Hematopoietic multipotent progenitor cell treated with erythropoietin and hydrocortisone succinate and interleukin-3 and kit ligand, for 17 days (in vitro differentiated cells): ENCODE measurements at places on chromosomes 7 and 10.
A peak's percentile ranks its signal among the peaks of the same experiment; 100 is the strongest.

DNA sequence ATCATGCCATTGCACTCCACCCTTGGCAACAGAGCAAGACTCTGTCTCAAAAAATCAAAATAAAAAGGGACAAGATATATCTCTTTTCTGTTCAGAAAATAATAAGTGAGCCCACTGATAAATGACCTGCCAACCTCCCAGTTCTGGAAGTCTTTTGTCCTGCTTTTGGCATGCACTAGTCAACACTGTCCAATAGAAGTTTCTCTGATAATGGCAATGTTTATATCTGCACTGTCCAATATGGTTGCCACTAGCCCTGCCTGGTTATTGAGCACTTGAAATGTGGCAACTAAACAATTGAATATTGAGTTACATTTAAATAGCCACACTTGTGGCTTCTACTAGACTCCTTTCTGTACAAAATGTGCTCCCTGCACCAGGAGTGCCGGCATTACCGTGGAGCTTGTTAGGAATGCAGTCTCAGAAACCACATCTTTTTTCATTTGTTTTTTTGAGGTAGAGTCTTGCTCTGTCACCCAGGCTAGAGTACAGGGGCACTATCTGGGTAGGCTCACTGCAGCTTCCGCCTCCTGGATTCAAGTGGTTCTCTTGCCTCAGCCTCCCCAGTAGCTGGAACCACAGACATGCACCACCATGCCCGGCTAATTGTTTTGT is 229.7 kb downstream of the CACNB2 start:
- no peak for DNase-seq

DNA sequence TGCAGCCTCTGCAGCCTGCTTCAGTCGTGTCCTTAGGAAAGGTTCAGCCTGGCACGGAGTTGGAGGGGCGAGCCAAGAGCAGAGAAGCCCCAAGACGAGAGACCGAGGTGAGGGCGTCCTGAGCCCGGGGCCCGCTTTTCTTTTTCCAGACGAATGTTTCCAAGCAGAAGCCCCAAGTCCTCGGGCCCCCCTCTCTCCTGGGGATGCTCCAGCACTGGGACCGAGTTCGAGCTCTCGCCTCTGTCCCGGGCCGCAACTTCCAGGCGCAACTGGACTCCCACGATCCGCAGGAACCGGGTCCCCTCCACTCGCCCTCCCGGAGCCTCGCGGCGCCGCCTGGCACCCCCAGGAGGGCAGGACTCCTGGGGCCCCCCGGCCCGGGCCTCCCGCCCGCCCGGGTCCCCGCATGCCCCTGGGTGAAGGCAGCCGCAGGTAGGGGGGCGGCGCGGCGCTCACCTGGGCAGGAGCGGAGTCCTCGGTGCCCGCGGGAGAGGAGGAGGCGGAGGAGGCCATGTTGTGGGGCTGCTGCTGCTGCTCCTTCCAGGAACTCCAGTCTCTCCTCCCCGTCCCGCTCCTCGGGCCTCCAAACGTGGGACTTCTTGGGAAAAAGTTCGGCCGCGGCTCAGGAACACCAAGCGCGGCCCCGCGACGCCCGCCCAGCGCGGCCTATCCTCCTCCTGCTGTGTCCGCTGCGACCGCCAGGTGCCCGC is 45.3 kb upstream of the CDK1 start:
- no peak for DNase-seq

GRCh38 chr7:111878785-111879184 is 316.5 kb upstream of the IMMP2L start:
- no peak for DNase-seq

DNA sequence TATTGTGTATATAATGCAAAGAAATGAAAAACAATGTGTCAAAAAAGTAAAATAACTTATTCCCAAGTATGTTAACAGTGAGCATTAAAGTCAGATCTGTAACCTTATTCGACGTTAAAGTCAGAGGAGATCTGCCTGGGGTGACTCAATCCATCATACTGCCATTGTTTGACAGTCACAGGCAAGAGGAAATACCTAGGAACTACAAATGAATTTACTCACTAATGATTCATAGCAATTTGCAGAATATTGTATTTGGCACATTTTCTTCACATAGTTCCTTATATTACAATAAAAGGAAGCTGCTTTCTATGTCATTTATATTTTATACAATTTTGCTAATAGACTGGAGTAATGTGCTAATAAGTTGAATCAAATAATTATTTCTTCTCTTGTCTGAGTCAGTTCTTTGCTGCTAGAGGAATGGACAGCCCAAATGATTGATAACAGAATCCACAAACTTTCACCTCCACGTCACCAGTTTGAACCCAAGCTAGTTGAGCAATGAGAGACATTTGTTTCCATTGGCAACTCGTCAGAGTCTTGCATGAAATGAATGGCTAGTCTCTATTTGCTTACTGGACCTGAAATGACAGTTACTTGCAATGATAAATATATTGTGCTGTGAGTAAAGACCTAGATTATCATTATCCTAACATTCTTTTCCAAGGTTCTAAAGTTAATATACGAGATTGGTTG is 48.5 kb upstream of the TMEM106B start:
- no peak for DNase-seq

DNA sequence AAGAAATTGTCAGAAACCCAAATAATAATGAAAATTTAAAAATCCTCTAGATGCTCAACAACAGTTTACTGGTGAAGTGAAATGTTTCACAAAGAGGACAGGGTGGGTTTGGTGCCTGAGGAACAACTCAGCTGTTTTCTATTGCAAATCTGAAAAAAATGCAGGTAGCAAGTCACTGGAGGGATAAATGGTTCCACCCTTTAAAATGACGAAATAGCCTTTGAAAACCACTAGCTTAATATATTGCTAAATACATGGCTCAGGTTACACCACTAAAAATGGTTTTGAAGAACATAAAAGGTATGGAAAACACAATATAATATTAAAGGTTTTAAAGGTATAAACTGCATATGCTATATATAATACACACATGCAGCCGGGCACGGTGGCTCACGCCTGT is 69.5 kb downstream of the LMBR1 start:
- DNase-seq, result no peak

DNA sequence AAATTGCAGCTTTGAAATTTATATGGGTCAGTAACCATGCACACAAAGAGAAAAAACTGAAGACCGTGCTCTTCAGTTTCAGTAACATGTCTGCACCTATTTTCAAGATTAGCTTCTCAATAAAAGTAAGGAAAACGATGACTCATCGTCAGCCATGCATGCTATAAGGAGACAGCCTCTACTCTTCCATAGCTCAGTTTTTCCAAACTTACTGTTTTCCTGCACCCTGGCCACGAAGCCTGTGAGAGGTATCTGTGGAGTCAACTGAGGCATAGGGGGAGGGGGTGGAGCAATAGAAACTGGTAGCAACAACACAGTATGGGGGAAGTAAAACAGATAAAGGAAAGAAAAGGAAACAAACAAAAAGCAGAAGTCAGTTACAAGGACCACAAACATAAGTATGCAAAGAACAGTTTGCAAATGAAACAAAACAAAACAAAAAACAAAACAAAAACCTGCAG is 58.0 kb downstream of the PDSS1 start:
- DNase-seq, result peak; percentile 26

DNA sequence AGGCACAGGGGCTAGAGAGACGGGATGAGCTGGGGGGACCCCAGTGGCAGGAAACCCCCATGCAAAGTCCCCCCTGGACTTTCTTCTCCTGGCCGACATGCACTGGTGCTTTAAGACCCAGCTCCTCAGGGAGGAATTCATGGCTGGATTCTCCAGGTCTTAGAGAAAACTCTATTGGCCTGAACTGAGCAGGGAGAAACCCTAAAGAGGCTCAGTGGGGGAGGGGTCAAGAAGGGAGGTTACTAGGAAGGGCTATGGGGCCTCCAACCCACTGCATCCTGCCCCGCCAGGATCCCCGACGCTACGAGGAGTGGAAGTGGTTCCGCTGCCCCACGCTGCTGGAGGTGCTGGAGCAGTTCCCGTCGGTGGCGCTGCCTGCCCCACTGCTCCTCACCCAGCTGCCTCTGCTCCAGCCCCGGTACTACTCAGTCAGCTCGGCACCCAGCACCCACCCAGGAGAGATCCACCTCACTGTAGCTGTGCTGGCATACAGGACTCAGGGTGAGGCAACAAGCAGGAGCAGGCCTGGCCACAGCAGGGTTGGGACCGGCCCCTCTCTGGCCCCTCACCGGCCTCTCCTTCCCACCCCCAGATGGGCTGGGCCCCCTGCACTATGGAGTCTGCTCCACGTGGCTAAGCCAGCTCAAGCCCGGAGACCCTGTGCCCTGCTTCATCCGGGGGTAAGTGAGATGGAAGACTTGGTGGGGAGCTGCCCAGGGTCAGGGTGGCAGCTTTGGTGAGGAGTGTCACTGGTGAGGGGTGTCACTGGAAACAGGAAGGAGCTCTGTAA is 13.8 kb downstream of the ATG9B start:
- DNase-seq, result no peak

DNA sequence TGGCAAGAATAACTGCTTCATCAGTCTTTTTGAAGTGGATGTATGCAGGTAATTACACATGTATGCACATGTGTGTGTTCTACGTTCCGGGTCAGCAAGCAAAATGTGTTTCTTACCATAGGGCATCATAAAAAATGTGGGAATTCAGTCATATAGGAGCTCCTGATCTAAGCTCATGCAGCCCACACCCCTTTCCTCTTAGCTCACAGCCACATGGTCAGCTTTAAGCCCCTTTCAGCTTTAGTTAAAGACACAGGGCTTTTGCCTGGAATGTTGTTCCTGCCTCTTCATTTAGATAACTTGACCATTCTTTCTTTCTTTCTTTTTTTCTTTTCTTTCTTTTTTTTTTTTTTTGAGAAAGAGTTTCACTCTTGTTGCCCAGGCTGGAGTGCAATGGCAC is 258.1 kb downstream of the RPS24 start:
- no peak for DNase-seq

GRCh38 chr10:73590881-73591799 is at the start of gene USP54:
Gene USP54, minus strand, starts transcription at chr10:73591342. Its CDS starts 15,684 bp downstream, at chr10:73575658.
- DNase-seq, result no peak

DNA sequence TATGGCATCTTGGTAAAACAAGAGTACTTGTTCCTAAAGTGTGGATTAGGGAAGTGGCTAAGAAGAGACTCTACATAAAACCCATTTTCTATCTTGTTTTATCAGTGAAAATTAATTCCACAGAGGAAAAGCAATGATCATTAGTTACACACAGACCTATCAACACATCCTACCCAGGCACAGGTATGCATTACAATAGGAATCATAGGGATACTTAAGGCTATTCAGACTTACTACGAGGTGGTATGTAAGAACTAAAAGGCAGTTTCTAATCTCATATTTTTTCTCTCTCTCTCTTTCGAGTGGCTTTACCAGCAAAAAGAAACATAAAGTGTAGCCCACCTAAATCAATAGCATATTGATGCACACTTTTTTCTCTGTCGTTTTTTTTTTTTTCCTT is 166.3 kb upstream of the FEZF1 start:
- no peak for DNase-seq

DNA sequence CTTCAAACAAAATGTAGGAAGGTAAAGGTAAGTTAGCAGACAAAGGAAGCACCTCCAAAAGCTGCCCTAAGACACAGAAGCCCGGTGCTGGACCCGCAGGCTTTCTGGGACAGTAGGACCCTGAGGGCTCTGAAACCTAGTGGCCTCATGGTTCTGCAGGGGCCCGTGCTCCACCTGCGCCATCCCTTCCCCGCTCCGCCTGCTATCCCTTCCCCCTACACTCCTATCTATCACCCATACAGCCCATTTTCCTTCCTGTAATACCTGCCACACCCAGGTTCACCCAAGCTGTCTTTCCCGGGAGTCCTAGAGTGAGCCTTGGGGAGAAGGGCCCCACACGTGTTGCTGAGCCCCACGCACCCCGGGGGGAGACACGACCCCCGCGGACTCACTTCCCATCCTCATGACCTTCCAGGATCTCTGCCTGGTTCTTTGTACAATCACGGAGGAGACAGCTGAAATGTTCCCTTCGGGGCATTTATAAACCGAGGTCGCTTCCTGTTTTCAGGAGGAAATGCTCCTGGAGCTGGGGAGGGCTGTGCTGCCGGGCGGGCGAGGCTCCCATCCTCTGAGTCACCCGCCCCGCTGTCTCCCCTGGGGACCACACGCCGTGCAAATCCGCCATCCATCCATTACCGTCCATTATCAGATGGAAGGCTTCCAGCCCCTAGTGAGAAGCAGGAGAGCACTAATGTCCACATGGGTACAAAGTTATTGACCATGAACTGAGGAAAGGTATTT is 251.7 kb upstream of the PITRM1 start:
- no peak for DNase-seq

GRCh38 chr7:102264367-102264891 is 22.2 kb upstream of the SH2B2 start:
- DNase-seq, result no peak
